A375 (cell line): ENCODE measurements at places on chromosomes 16 and 17. TPM values are rescaled to one million over a fixed set of nuclear protein-coding genes. Genes with fewer than 3 reads are reported as not detected.

Gene KRT20
- total RNA-seq, result 0.08 TPM in 1 of 2 replicates, not detected in the other

Gene SYCE1L
- 1.3 and 3.3 TPM in 2 replicates for total RNA-seq

Gene CHST5
- total RNA-seq, result 0.16 and 0.98 TPM in 2 replicates

Gene C17orf67
- total RNA-seq, result 0.64 and 1.2 TPM in 2 replicates

Gene PRDM7
- 0.05 TPM in 1 of 2 replicates, not detected in the other for total RNA-seq

Gene ASB16
- not detected in 2 replicates for total RNA-seq

Gene GJC1
- 24.3 and 26.5 TPM in 2 replicates for total RNA-seq

Gene DHRS7C
- not detected in 2 replicates for total RNA-seq

Gene TNP2
- not detected in 2 replicates for total RNA-seq

Gene METRNL
- 34.6 and 40.5 TPM in 2 replicates for total RNA-seq

Gene MPO
- not detected in 2 replicates for total RNA-seq

Gene RHBDL1
- total RNA-seq, result 6.5 and 6.8 TPM in 2 replicates

Gene SNAI3
- total RNA-seq, result 0.16 TPM in 1 of 2 replicates, not detected in the other

Gene CA10
- not detected in 2 replicates for total RNA-seq

Gene SLC47A1
- 3.2 and 5.3 TPM in 2 replicates for total RNA-seq

Gene C17orf113
- 2.9 and 3.2 TPM in 2 replicates for total RNA-seq

Gene MC1R
- 12.2 and 13.8 TPM in 2 replicates for total RNA-seq

Gene TAC4
- 1.2 TPM in 1 of 2 replicates, not detected in the other for total RNA-seq
